ENCODE measurements at places on chromosomes 2 and 18. TPM values are rescaled to one million over a fixed set of nuclear protein-coding genes. Genes with fewer than 3 reads are reported as not detected.

Gene TBR1
- 0.97 TPM for total RNA-seq

Gene CENPA
- 5.7 TPM for total RNA-seq

GRCh38 chr18:62644773-62645172 lies 70.6 kb upstream of the PHLPP1 start:
- no peak for DNase-seq

- DNase-seq: no peak
Measured at GRCh38 chr18:22200611-22201225, 31.3 kb downstream of the GATA6 start.
